ENCODE measurements at places on chromosomes 3 and 15. TPM values are rescaled to one million over a fixed set of nuclear protein-coding genes. Genes with fewer than 3 reads are reported as not detected.

DNA sequence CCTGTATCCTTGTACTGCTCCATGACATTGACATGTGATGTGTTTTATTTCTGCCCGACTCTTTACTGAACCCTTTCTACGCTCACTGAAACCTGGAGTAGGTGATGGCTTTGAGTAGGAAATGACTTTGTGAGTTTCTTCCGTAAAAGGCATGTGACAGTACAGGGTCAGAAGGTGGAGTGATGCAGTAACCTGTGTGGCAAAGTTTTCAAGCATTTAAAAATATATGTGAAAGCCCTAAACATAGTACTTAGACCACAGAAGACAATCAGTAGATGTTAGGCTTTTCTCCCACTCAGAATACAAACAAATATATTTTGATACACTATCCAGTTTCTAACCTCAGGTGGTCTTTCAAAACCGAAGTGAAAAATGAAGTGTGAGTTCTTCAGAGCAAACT lies 31.3 kb upstream of the SACM1L start:
- H3K27me3 ChIP-seq = no peaks in the 10 kb centered on the region
- no peak overlapping the region for H3K27ac ChIP-seq
- H3K36me3 ChIP-seq = no peaks in the 10 kb centered on the region
- DNase-seq = no peak
- H3K4me1 ChIP-seq = peaks cover 19% of the 10 kb centered on the region

DNA sequence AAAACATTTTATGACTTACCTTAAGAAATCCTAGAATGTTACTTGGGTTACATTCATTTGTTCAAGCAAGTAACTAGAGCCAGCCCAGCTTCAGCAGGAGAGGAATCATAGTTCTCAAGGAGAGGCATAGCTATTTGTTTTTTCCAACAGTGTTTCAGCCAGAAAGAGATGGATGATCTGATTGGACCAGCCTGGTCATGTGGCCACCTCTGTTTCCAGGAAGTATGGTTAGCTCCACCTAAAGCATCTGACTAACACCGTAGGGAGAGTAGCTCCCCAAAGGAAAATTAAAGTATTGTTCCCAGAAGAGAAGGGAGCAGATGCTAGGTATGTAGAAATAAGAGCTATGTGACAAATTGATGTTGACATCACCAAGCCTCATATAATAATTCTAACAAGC lies 417.1 kb downstream of the TAFA4 start:
- no peak overlapping the region for H3K27ac ChIP-seq
- H3K27me3 ChIP-seq = no peaks in the 10 kb centered on the region
- H3K4me1 ChIP-seq = no peaks in the 10 kb centered on the region
- H3K4me3 ChIP-seq = no peak overlapping the region

ISLR gene
- total RNA-seq = 14.0 TPM

- no peaks in the 10 kb centered on the region for H3K27me3 ChIP-seq
- DNase-seq = peak; percentile 85
- H3K4me3 ChIP-seq = peak within 1 kb of the TSS; percentile 90
- peak within 1 kb of the TSS; percentile 65 for H3K27ac ChIP-seq
- peaks cover 32% of the 10 kb centered on the region for H3K4me1 ChIP-seq
Measured at GRCh38 chr3:52197842-52198625, at the start of gene ALAS1. Gene ALAS1 (plus strand): TSS chr3:52198160. CDS start chr3:52199242, 1,082 bp downstream.

All from fibroblast of lung (primary cell).